ENCODE measurements at places on chromosomes 2 and 18.
A peak's percentile ranks its signal among the peaks of the same experiment; 100 is the strongest.

DNA sequence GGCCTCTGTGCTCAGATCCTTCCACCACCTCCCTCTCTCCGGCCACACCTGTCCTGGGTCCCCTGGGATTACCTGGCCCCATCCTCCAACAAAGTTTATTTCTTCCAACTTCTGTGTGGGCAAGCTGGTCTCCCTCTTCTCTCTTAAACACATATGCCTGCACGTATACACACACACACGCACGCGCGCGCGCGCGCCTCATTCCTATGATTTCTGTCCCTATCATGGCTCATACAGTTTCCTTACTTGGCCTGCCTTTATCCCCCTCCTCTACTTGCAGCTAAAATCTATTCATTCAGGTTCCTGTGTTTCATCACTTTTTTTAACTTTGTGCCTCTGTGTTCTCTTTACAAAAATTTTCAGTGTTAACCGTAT lies 96.4 kb downstream of the LOXHD1 start:
- DNase-seq, result no peak

- no peak for DNase-seq
These were observed 19.2 kb downstream of the ANO7 start for GRCh38 chr2:241207641-241208040.

GRCh38 chr2:167100506-167100905 lies 212.2 kb downstream of the XIRP2 start:
- no peak for DNase-seq

DNA sequence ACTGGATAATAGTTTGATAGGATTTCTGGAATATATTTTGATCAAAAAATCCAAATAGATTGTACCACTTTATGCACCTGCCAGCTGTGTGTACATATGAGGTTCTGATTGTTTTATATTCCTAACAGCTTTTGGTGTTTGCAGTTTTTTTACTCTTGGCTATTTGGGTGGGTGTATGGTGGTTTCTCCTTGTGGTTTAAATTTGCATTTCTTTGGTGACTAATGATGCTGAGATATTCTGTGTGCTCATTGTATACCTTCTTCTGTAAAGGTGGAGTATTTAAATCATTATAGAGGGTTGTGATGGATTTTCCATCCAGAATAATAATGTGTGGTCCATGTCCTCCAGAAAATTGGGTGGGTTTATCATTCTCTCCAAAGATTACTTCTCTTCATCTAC lies 372.9 kb downstream of the THSD7B start:
- no peak for DNase-seq

DNA sequence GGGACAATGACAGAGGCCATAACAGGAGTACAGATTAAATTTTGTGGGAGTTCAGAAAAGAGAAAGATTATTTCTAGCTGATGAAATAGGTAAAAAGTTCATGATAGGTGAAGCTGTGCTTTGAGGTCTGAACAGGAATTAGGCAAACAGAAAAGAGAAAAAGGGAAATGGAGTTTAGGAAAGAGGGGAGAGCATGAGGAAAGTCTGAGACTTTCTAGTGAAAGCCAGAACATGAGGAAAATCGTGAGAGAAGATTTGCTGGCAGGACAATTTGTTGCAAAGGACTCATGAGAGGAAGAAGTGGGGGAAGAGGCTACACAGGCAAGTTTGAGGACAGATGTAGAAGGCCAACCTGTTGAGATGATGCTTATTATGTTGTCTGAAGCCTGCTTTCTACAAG lies 6.3 kb upstream of the CHN1 start:
- DNase-seq, result no peak

DNA sequence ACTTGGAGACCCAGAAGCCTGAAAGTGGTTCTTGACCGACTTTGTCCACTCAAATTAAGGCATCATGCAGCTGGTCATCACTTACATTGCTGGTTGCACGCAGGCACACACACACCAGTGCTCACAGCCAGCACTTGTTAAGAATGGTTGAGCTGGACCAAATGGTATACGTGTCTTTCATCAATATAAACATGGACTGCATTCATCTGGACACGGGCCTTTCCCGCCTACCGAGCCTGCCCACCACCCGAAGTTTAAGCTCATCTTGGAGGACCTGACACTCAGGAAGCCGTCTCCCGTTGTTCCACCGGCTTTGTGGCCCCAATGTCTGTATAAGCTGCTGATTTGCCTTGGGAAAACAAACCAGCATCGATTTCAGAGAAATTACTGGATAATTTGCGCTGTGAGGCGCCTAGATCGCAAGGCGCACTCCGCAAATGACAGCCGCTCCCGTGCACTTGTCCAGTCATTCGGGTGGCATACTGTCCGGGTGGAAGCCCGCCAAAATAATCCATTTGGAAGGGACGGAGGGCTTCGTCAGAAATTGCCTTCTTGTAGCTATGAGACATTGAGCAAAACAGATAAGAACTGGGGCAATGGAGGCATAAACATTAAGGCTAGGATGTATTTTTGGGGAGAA lies 40.1 kb upstream of the AKAIN1 start:
- no peak for DNase-seq

GRCh38 chr2:237538901-237539300 lies 27.5 kb upstream of the PRLH start:
- DNase-seq, result no peak

GRCh38 chr2:241659150-241659739 lies 21.8 kb downstream of the ATG4B start:
- peak; percentile 54 for DNase-seq

DNA sequence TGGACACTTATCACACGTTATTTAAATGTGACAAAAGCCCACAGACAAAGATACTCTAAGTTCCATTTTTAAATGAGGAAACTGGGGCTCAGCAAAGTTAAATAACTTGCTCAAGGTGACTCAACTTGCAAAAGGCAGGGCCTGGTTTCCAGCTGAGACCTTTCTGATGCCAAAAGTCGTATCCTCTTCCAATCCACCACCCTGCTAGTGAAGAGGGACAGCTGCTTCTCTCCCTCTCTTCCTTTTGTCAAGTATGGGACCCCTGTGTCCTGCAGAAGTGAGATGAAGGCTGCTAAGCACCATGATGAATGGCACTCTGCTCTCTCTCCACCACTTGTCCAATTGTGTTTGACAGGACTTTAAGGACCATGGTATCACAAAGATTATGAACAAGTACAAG lies 140.9 kb downstream of the DYM start:
- DNase-seq, result no peak

GRCh38 chr18:30510882-30511281 lies 531.7 kb downstream of the DSC3 start:
- no peak for DNase-seq

DNA sequence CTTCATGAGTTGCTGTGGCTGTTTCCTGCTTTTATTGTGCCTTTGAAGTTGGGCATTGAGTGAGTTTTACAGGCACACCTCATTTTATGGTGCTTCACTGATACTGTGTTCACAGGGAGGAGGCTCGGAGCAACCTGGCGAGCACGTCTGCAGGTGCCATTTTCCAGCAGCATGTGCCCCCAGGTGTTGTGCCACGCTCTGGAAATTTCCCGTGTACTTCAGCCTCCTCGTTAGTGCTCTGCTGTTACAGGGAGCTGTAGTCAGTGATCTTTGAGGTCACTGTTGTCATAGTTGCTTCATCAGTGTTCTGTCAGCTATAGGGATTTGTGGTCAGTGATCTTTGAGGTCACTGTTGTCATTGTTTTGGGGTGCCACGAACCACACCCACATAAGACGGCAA lies 20.1 kb downstream of the CTDP1 start:
- DNase-seq, result no peak

GRCh38 chr18:24413148-24413547 lies 13.3 kb upstream of the IMPACT start:
- DNase-seq, result no peak

DNA sequence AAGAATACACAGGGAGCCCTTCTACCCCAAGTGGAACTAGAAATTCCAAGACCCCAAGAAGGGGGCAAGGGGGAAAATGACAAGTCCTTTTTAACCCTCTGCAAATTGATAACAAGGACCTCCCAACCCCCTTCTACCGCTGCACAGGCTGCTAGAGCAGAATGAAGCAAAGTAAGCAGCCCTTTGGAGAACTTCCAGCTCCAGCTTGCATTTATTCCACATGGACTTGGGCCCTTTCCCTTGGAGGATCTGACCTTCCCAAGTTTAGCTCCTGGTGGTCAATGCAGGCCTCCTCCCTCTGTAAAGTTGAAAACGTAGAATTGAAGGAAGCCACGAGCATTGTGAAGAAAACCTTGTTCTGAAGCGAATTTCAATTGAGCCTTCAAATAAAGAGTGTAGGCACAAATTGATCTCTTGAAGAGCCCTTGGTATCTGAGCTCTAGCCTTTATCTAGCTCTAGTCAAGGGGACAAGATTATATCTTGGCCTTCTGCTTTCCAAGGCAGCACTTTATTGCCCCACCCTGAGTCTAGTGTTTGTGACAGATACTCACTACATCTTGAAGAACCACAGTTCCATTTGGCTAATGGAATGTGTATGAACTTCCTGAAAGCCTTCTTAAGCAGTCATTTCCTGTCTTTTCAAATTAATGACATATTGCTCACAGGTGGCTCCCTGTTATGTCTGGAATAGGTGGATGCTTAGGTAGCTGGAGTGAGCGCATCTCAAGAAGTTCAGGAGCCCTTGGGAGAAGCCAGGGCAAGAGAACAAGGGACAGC lies 37.2 kb downstream of the SLC14A2 start:
- DNase-seq, result no peak

- DNase-seq, result no peak
These were observed 114.3 kb downstream of the C1D start for GRCh38 chr2:67948506-67948905.

GRCh38 chr2:225462945-225463344 lies 63.4 kb downstream of the NYAP2 start:
- DNase-seq, result no peak

DNA sequence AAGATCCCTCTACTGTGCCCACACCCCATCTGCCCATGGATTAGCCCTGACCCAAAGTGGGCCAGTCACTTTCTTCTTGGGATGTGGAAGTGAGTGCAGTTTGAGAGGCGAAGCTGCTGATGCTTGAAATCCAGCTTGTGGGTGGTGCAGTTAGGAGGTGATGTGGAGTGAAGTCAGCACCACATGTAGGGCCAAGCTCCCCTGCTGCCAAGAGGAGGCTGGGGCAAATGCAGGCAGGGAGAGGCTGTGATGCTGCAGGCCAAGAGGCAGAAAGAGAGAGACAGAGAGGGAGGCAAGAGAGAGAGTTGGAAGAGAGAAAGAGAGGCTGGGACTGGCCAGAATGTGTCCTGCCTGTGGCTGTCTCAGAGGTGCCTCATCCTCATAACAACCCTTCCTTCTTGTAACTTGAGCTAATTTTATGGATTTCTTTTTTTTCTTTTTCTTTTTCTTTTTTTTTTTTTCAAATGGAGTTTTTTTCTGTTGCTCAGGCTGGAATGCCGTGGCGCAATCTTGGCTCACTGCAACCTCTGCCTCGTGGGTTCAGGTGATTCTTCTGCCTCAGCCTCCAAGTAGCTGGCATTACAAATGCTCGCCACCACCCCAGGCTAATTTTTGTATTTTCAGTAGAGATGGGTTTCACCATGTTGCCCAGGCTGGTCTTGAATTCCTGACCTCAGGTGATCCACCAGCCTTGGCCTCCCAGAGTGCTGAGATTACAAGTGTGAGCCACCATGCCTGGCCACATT lies 35.3 kb upstream of the CAB39 start:
- no peak for DNase-seq

GRCh38 chr2:224449212-224450147 lies 47.6 kb upstream of the FAM124B start:
- no peak for DNase-seq

DNA sequence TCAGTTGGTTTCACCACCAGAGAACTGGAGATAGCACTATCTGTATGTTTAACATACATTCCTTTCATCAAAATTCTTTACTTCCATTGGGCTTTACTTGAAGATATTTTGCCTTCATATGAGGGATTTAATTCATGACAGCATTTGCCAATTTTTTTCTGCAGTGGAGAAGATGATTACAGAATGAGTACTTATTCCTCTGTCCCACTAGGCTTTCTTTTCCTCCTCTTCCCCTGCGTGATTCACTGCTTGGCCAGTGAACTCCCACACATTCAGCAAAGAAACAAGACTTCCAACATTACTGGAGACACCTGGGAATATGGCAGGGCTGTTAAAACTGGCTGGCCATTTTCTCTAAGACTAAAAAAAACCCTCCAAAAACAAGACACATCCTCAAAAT lies 425.8 kb upstream of the KCNH7 start:
- DNase-seq, result no peak

DNA sequence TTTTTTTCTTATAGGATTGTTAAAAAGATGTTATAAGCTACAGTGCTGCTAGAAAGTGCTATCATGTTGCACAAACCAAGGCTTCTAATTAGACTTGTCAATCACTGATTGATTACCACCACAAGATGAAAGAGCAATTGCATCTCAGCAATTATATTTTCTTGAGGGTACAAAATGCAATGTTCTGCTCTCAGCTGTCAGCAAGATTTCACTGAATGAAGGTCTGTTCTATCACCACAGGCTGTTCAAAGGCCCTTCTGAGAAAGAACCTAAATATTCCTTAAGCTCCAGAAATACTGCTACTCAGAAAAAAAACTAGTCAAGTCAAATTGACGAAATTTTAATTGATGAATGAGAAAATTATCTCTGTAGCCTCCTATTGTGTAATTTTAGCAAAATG lies 301.9 kb upstream of the KYNU start:
- DNase-seq, result no peak

- no peak for DNase-seq
These were observed 653.0 kb upstream of the CHAC2 start for GRCh38 chr2:53114582-53114981.

- DNase-seq, result no peak
These were observed 112.1 kb downstream of the MBD2 start for GRCh38 chr18:54112356-54112755.

DNA sequence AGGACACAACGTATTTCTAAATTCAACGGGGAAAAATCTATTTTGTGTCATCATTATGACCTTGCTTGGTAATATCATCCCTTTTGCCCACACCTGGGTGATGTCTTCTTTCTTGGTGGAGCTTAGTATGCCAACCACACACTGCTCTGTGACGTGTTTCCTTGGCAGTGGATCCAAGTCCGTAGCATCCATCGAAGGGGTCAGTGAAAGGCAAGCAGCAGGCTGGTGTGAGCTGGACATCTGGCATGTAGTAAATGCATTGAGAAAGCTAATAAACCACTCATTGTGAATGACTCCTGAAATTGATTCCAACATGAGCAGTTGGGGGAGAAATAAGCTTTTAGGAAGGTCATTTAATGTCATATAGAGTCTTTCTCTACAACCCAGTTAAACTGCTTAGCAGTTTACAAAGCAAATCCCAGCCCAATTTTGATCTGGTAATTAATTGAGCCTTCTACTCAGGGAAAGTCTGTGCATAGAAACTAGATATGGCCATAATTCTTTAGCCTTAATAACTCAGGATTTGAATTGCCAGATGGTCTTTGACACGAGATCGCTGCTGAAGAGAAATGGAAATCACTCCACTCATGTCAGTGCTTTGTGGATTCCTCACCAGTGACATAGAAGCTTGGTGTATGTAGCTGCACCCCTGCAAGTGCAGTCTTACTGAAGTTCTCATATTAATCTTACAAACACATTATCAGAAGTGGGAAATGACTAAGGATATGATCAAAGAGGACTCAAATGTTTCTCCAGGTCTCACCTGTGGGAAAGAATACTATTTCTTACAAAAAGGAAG lies 494.8 kb downstream of the CMPK2 start:
- DNase-seq, result no peak

GRCh38 chr2:160876765-160877164 lies 283.5 kb upstream of the TANK start:
- DNase-seq, result no peak

All from activated T-cell treated with anti-CD3 and anti-CD28 coated beads, Interleukin-2, amount 50 U/mL, for 48 hours (primary cell).